ENCODE measurements at places on chromosomes 11 and 22.

DNA sequence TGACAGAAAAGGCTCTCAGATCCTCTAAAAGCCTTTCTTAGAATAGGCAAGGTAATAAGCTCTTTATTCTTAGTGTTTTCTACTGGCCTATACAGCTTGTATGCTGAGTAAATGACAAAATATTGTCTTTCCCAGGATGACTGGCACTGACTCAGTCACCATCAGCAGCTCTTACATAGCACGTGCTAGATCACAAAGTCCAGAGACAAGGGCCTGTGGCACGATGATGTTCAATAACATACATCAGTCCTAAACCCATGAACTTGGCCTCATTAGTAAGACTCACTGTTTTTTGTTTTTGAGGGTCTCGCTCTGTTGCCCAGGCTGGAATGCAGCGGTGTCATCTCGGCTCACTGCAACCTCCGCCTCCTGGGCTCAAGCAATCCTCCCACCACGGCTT lies 42.7 kb downstream of the CELF1 start:
- DNase-seq, result peak; percentile 14

DNA sequence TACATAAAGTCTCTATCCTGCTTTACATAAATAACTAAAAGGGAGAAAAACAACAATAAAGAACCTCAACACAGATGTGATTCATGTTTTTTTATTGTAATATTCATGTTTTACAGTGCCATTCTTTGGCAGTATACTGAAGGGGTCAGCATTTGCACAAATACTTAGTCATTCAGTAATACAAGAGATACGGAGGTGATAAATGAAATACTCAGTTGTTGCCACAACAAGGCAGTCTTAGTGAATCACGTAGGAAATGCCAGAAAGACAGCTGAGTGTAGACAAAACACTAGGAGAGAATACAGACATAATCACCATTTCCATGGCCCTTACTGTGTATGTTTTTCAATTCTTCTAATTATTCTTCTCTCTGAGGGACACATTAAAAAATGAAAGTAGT lies 910.4 kb downstream of the METTL15 start:
- DNase-seq, result no peak

GRCh38 chr11:66951927-66952337 lies 6.3 kb downstream of the PC start:
- DNase-seq, result no peak

DNA sequence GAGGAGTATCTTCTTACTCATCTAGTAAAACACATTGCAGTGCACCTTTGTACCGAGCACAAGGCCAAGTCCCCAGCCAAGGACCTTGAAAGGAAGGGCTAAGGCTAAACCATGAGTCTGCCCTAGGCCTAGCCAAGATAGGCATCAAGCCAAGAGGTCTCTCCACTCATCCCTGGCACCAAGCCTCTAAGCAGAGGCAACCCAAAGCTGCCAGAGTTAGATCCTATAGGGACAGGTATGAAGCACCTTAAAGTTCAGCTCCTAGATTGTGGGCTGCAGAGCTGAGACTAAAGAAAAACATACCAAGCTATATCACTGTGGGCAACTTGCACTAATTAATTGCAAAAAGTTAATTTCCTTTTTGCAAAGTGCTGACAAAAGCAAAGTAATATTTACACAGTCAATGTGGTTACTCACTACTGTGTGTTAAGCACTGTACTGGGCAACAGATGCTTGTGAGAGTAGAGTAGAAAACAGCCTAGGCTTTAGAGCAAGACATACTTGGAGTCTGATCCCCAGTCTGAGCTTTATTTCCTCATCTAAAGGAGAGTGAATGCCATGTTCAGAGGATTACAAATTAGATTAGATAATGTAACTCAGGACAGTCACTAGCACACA lies 7.2 kb downstream of the COA4 start:
- peak; percentile 47 for DNase-seq

DNA sequence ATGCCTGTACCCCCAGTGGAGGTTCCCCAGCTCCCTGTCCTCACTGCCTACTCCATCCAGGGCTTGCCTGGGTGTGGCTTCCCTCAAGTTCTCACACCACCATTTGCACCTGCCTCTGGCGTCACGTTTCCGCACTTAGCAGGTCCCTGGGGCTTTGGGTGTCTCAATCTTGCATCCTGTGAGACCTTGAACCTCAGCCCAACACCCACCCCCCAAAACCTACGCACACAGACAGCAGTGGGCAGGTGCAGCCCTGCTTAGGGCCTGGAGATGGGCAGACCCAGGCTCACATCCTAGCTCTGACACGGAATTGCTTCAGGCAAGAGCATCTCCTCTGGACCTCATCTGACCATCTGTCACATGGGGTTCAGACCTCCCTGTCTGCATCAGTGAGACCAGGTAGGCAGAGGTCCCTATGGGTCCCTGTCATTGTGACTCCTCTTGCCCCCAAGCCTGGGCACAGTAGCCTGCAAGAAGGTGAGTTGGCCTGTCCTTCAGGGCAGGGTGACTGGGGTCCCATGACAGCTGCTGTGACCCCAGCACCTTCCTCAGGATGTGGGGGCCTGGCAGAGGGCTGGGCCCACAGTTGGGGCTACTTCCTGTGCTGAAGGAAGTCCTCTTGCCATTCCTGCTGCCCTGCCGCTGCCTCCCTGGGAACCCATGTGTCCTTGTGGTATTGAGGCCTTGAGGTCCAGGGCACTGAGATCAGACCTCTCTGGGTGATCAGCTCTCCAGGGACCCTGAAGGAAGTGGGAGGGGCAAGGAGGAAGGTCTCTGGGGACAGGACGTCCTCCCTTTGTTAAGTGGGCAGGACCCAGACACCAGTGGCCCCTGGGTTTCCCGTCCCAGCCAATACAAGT lies 2.0 kb downstream of the SIPA1 start:
- DNase-seq, result no peak

GRCh38 chr11:67368621-67369020 lies 4.8 kb downstream of the CLCF1 start:
- DNase-seq, result no peak

GRCh38 chr11:99015634-99016454 lies 4.9 kb upstream of the CNTN5 start:
- DNase-seq, result peak; percentile 12

GRCh38 chr11:34679681-34680080 lies 58.8 kb downstream of the EHF start:
- no peak for DNase-seq

DNA sequence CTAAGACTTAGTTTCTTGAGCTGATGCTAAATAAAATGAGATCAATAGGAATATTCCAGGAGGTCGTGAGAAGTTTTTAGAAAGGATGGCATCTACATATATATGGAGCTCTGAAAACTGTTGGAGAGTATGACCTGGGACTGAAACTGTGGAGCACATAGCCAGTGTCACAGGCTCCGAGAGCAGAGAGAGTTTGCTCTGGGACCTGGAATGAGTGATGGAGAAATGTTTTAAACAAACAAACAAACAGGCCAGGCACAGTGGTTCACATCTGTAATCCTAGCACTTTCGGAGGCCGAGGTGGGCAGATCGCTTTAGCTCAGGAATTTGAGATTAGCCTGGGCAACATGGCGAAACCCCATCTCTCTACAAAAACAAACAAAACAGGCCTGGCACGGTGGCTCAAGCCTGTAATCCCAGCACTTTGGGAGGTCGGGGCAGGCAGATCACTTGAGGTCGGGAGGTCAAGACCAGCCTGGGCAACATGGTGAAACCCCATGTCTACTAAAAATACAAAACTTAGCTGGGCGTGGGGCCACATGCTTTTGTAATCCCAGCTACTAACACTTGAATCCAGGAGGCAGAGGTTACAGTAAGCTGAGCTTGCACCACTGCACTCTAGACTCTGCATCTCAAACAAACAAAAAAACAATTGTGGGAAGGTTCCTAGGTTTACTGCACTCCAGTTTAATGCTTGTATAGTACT lies 67.1 kb downstream of the SLC35F2 start:
- peak; percentile 10 for DNase-seq

DNA sequence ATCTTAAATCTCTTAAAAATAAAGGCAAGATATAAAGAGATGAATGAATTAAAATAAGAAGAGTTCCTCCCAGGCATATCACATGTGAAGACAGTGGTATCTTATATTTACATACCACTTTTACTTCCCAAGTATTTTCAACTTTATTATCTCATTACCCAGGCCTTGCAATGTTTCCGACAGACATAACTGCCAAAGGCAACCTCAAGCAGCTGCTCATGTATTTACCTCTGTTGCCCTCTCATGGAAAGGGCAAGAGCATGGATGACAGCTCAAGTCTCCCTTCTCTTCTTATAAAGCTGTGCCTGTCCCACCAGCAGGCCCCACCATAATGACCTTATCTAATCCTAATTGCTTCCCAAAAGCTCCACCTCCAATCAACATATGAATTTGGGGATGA lies 894.2 kb downstream of the NTM start:
- DNase-seq, result no peak

GRCh38 chr11:65212226-65212801 lies 30.6 kb downstream of the CAPN1 start:
- peak; percentile 71 for DNase-seq

GRCh38 chr11:6812390-6813005 lies 13.0 kb upstream of the OR6A2 start:
- peak; percentile 13 for DNase-seq

GRCh38 chr22:50505776-50506610 lies 1.5 kb downstream of the LMF2 start:
- DNase-seq, result no peak

DNA sequence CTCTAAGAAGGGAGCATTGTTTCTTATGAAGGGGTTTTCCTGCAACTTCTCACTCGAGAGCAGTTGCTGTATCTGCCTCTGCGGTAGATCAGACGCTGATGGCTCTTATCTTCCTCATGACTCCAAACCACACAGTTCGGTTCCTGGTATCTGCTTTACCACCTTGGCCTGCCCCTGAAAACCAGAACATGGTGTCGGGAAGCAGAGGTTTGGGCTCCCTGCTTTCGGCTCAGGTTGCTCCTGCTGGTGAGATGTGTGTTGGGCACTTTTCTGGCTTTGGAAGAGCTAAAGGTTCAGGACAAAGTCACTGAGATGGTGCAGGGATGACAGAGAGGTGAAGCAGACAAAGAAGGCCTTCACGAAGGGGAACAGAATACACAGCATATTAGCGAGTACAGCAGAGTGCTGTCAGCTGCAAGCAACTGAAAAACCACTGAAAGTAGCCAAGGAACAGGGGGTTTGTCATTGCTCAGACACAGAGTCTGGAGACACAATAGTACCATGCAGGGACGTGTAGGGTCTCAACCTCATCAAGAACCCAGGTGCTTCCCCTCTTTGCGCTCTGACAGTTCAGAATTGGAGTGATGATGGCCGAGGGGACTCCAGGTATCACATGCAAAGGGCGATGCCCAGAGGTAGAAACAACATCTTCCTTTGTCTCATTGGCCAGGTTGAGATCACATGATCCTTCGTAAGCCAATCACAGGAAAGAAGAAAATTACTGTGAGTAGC lies 11.9 kb upstream of the CSF2RB start:
- DNase-seq, result no peak

GRCh38 chr11:19173964-19174638 lies 27.7 kb downstream of the CSRP3 start:
- DNase-seq, result no peak

DNA sequence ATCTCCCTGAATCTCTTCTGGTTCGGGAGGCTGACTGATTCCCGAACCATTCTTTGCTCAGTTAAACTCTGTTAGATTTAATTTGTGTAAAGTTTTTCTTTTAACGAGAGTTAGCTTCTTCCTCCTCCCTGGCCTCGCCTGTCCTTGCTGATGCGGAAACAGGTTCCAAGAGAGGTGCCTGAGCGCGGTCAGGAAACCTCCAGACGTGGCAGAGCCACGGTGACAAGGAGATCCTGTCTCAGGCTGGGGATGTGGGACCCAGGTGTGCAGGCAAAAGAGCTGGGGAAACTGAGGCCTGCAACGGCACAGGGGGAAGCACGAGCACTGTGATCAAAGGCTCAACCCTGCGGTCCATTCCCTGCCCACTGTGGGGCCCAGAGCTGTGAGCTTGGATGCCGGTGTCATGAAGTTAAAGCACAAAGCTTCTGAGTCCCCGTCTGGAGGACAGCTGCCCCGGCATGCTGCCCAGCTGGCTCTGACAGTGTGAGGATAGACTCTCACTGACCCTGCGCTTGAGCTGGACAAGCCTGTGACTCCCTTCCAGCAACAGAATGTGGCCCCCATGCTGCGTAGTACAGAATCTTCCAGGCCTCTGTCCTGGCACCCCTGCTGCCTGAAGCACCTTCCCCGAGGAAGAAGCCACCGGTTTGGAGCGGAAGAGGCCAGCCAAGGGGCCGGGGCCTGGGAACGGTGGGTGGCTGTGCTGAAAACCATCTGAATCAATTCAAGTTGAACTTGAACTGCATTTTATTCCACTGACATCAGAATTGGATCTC lies 960.6 kb downstream of the BRD1 start:
- DNase-seq, result no peak

DNA sequence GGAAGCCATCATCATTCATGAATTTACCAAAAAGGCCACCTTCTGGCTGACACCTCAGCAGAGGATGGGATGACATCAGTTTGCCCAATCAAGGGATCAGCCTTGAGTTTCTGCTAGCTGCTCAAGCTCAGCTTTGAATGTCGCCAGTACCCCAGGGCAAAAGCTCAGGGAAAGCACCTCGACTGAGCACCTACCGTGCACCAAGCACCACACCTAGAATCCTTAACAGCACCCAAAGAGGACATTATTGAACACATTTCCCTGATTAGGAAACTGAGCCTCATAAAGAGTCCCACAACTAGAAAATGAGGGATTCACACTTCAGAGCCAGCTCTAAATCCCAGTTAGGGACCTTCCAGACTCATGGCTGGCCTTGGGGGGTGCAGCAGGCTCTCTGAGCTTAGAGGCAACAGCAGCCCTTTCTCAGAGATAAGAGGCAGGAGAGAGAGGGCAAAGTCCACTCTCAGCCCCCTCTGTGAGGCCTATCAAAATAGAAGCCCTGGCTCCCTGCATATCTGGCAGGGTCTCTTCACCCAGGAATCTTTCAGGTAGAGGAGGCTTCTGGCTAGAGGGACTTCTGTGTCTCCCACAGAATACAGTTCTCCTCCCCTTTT lies 13.4 kb upstream of the DAGLA start:
- DNase-seq, result peak; percentile 98

DNA sequence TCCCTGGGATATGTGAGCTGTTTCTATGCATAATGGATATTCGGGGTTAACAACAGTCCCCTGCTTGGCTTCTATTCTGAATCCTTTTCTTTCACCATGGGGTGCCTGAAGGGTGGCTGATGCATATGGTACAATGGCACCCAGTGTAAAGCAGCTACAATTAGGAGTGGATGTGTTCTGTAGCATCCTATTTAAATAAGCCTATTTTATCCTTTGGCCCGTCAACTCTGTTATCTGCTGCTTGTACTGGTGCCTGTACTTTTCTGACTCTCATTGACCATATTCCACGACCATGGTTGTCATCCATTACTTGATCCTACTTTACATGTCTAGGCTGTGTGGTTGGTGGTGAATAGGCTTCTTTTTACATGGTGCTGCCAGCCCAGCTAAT lies 1.3 kb downstream of the TUG1 start:
- DNase-seq, result no peak

GRCh38 chr11:87174870-87175269 lies 137.1 kb downstream of the TMEM135 start:
- no peak for DNase-seq

DNA sequence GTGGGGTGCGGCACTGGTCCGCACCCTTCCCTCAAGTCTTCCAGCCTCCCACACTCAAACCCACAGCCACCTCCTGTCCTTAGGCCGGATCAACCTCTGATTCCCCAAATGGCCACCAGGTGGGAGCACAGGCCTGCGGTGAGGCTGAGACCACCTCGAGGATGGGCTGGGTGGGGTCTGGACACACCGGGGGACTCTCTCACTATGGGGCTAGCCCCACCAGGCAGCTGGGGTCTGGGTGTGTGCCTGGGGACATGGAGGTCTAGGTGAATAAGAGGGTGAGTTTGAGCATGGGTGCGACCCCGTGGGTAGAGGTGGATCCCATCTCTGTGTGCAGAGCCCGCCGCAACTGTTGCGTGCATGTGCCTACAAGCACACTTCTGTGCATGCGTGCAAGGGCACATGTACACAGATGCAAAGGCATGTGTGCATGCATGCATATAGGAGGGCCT lies 32.6 kb downstream of the MYO18B start:
- DNase-seq, result no peak

Measured in large intestine (tissue), 12 donors.